Kidney capillary endothelial cell (primary cell): ENCODE measurements at places on chromosomes 5 and 9.
A peak's percentile ranks its signal among the peaks of the same experiment; 100 is the strongest.

- DNase-seq, result no peak
Observed at GRCh38 chr9:36817160-36817834, 216.8 kb downstream of the PAX5 start.

DNA sequence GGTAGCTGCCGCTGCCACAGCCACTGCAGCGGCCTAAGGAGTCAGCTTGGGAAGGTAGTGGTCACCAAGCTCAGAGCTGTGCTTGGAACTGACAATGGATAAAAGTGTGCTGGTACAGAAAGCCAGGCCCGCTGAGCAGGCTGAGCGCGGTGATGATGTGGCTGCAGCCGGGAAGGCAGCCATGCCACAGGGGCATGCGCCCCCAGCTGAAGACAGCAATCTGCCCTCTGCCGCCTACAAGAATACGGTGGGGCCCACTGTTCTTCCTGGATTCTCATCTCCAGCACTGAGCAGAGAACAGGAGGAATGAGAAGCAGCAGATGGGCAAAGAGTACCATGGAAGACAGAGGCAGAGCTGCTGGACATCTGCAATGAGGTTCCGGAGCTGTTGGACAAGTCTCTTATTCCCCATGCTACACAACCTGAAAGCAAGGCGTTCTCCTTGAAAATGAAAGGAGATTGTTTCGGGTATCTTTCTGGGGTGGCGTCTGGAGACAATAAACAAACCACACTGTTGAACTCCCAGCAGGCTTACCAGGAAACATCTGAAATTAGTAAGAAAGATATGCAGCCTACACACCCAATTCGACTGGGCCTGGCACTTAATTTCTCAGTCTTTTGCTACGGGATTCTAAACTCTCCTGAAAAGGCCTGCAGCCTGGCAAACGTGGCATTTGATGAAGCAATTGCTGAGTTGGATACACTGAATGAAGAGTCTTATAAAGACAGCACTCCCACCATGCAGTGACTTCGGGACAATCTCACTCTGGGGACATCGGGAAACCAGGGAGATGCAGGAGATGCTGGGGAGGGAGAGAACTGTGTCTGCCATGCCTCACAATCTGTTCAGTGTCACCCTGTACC, 22.8 kb upstream of the ANKRD18A start:
- no peak for DNase-seq

DNA sequence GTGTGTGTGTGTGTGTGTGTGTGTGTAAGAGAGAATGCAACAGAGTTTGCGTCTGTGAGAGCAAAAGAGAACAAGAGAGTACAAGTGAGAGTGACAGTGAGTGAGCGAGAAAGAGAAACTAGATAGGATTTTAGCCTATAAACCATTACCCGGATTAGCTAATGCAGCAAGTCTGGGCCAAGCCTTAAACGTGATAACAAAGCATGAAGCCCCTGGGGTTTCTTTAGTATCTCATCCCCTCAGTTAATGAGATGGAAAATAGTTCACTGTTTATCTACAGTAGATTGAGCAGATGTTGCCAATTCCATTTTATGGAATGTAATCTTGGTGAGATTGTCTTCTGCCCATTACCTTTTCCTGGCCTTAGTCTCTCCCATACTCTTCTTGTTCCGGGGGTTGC, 114.5 kb downstream of the MAT2B start:
- no peak for DNase-seq

DNA sequence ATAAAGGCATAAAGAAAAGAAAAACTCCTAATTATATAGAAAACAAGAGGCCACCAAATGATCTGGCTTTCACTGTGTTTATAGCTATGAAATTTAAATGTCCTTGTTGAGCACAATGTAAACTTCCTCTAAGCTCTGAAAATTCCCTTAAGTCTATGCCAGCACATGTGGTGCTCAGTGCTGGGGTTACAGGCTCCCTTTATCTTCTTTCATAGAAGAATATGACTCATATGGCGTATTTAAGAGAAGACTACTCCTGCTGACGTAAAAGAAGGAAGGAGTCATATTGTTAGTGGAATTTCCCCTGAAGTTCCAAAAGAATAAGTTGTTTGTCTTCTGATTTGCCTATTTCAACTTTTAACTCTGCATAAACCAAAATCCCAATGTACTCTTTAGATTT, 30.4 kb downstream of the RNF145 start:
- DNase-seq, result peak; percentile 92

- no peak for DNase-seq
Observed at GRCh38 chr5:179292202-179292601, 53.1 kb downstream of the ADAMTS2 start.

GRCh38 chr5:35294976-35295375, 64.7 kb upstream of the PRLR start:
- DNase-seq, result no peak

DNA sequence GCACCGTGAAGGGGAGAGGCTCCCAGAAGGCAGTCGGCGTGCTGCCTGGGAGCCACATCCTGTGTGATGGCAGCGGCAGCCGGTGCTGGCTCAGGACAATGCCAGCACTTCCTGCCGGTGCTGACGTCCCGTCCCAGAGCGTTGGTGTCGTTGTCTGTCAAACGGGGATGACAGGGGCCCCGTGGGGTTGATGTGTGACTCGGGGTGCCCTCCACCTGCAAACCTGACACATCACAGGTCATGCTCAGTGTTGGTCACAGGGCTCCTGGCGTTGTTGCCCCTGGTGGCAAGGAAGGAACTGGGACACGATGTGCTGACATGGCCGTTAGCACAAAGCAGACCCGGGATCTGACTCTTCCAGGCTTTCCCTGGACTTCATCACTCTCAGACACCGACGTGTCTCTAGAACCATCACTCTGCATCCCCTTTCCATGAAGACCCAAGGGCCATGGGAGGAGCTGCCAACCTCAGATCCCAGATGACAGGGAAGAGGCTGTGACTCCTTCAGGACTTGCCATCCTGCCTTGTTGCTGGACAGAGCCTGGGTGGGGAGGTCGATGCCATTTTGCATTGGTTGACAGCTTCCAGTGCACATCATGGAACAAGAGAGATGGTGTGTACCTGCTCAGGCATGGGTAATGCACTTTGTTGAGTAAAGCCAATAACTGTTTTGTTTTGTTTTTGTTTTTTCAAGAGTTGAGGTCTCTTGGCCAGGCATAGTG, 21.5 kb downstream of the PLPP7 start:
- peak; percentile 40 for DNase-seq

- no peak for DNase-seq
Observed at GRCh38 chr5:116905885-116906284, 331.3 kb upstream of the SEMA6A start.

DNA sequence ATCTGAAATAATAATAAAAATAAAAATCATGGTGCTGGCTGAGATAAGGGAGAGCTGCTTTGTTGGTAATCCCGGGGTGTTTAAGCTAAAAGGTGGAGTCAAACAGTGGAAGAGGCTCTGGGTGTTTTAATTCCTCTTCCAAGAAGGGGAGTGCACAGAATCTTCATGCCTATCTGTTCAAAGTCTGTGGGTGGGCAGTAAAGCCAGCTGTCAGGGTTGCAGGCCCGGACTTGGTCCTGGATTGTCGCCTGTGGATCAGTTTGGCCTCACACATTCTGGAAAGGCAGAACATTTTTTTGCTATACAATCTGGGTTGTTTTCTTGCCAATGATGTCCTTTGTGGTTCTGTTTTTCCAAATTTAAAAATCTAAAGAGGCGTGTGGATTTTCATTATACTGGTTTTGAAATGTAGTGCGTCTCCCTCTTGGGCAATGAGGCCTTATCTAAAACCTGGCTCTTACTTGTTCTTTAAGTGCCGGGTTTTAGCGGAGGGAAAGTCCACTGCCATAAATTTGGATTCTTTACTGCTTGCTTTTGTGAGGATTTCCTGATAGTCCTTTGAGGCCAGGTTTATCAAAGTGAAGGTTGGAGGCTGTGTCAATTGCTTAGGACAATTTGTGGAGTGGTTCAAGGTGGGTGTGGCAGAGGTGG, 5.8 kb downstream of the ANKDD1B start:
- DNase-seq, result no peak

GRCh38 chr9:131769361-131769760, 29.5 kb upstream of the RAPGEF1 start:
- DNase-seq, result no peak

- peak; percentile 100 for DNase-seq
Observed at GRCh38 chr9:6566409-6567139, 79.0 kb downstream of the GLDC start.

DNA sequence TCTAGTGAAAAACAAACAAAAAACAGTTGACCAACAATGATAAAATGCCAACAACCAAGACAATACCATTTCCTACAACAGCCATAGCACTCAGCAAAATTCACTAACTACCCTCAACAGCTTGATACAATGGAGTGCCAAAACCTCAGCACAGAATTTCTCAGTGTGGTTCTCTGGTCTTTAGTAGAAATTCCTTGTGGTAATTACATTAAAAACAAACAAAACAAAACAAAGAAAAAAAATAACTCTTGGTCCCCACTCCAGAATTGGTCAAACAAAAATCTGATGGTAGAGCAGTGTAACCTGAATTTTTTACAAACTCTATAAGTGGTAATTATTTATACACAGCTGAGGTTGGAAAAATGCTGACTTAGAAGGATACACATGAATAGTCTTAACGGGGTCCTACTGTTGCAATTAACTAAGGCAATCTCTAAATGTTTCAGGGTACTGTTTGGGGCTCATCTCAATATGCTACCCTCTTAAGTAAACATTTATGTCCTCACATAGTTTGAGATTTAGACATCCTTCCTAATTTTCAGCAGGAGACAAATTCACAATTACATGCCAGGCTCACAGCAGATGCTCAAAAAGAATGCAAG, 13.8 kb downstream of the CSNK1A1 start:
- DNase-seq, result no peak

DNA sequence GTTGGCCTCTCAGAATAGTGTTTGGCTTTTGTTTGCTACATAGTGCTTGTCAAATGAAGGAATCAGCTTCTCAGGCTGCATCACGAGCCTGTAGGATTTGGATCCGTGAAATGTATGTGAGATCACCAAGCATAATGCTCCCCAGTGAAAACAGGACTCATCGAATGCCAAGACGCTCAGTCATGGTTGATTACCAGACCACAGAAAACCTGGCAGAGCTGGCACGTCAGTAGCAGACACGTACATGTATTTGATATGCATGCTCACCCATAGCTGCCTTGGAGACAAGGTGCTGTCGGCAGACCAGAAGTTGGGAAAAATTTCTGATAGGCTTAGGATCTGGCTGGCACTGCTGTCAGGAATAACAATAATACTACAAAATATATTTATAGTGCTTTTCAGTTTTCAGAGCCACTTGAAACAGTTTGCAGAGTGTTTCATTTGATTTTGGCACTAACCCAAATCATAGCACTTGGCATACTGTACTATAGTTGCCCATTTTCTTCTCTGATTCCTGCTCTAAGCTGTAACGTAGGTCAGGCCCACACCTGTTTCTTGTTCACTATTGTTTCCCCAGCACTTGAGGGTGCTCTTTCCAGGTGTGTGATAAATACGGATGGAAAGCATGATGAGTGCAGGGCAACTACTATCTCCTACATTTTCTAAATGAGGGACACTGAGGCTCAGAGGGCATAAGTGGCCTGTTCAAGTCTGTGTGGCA, 226.1 kb downstream of the NR3C1 start:
- no peak for DNase-seq

- DNase-seq, result no peak
Observed at GRCh38 chr5:159456722-159457465, 126.6 kb upstream of the IL12B start.

GRCh38 chr5:76811214-76811613, 7.6 kb upstream of the F2RL1 start:
- DNase-seq, result no peak

DNA sequence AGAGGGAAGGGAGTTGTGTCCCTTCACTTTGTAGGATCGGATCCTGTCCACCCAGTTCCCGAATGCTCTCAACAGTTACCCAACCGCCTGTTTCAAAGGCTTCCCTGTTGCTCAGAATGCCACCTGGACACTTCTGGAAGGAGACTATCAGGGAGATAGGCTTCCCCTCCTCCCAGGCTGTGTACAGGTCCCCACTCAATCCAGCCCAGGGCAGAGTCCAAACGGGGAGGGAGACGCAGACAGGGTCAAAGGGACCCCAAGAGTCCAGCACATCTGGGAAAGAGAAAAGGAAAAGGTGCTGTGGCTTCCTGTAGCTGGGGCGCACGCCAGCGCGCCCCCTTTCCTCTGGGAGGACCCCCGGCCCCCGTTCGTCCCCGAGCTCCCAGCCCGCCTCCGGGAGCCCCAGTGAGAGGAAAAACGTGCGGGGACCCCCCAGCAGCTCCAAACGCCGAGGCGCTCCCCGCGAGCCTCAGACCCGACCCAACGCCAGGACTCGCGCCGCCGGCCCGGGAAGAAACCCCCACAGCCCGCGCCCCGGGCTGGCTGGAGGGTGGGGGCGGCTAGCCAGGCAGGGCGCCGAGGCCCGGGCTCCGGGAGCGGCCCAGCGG, 640 bp downstream of the SURF4 start:
- no peak for DNase-seq

DNA sequence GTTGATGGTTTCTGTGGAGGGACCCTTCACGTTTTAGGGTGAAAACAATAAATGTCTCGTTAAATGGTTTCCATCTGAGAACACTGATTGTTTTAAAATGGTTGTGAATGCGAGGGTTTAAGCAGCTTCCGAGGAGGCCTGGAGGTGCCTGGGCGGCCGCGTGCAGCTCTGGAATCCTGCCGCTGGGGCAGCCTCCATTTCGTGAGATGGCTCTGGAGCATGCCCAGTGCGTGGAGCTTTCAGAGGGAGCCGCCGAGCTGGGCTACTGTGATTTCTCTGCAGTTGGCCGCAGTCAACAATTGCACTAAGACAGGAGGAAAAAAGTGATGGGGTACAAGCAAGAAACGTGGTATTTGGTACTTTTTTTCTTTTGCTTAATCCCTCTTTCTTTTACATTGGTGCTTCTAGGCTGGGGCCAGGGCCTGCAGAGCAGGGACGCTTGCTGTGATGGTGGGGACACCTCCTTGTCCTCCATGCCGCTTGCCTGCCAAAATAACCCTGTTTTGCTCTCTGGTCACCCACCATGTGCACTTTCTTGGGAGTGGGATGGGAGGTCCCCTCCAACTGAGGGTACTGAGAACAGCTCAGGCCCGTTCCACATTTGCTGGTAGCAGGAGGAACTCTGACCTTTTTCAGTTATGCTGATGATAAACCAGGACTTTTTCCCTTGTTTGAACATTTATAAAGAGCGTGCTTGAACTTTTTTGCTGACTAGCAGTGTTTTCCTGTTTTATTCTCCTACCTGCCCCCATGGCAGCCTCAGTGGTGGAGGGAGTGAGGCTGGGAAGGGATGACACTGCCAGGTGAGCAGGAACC, 47.1 kb downstream of the EHMT1 start:
- no peak for DNase-seq
